Urothelium cell line (cell line): ENCODE measurements at places on chromosomes 13 and 19.

- DNase-seq: no peak
Observed at GRCh38 chr13:44257796-44258195, 115.8 kb upstream of the SERP2 start.

DNA sequence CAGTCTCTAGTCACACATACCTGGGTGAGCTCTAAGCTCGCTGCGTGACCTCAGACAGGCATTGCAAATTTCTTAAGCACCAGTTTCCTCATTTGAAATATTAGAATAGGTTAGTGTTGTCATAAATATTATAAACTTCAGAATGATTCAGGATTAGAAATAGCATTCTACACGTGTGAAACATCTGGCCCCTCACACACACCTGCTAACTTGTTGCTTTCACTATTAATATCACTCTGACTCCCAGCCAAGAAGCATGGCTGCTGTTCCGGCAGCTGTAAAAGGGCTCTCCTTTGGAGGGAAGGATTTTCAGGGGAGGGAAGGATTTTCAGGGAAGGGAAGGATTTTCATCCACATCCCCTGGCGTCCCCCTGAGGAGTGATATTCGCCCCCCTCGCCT is 161.3 kb upstream of the GPR12 start:
- DNase-seq: no peak

DNA sequence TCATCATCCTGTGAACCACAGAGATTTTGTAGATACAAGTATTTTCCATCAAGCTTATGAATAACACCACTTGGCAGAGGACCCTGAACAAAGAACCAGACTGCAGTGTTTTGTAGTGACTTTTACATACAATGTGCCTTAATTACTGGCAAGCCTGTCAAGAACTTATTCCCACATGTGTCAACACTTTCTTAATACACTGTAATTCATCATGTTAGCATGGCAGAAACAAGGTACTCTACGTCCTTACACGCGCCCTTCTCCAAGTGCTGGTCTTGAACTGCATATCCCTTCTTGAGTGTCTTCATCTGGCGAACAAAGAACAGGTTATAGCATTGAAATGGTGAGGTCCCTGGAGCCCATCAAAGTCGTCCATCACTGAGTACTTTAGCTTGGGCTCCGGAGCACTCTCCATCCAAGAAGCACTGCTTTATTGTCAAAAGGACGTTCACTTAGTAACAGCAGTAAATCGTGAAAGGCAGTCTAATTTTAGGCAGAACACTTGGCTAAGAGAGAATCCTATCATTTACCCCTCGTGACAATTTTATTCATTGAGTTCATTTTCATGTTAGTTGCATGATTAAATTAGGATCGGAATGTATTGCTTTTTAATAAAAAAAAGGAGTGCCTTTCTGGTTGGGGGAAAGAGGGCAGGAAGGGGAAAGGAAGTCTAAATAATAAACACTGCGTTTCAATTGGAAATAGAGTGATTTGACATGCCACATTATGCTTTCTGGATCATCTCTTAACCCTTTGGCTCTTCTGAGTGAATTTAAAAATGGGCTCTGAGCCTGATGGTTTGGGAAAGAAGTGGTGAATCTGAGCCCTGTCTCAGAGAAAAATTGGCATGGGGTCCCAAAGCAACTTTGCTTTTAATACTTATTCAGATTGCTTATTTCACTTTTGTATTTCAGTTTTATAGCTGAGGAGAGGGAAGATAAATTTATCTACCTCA is 376.1 kb downstream of the DLEU7 start:
- DNase-seq: no peak

GRCh38 chr13:30725326-30726085 is 9.8 kb upstream of the ALOX5AP start:
- DNase-seq: no peak

DNA sequence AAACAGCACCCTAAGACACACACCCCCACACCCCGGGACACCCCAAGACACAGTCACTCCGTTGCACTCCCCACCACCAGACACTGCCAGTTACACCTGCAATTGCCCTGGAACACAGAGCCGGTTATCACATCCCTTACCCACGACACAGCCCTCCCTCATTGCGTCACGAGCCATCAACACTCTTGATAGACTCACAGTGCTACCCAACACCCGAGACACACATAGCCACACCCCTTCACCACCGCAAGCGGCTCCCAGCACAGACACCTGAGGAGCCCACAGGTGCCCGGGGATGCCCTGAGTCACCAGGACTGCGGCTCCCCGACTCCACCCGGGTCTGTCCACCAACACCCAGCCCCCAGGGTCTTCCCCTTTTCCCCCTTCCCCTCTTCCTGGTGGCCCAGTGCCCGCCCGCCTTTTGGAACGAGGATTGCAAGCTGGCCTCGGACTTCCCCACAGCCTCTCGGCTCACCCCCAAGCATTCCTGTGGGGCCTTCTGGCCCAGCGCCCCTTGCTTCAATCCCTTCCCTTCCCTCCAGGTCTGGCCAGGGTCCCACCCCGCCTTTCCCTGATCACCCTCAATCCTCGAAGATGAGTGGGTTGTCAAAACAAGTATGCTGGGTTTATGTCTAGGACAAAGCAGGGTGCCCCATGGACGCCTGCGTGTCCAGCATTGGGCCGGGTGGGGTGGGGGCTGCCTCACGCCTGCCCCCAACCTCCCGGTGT is 1.7 kb upstream of the PTGER1 start:
- no peak for DNase-seq

- DNase-seq: no peak
Observed at GRCh38 chr13:101594936-101595335, 142.5 kb downstream of the ITGBL1 start.

DNA sequence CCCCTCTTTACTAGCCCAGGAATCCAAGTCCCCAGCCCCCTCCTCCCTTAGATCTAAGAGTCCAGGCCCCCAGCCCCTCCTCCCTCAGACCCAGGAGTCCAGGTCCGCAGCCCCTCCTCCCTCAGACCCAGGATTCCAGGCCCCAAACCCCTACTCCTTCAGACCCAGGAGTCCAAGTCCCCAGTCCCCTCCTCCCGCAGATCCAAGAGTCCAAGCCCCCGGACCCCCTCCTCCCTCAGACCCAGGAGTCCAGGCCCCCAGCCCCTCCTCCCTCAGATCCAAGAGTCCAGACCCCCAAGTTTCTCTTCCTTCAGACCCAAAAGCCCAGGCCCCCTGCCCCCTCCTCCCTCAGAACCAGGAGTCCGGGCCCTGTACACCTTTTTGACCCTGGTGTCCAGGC is 11.5 kb downstream of the SPACA6 start:
- no peak for DNase-seq

DNA sequence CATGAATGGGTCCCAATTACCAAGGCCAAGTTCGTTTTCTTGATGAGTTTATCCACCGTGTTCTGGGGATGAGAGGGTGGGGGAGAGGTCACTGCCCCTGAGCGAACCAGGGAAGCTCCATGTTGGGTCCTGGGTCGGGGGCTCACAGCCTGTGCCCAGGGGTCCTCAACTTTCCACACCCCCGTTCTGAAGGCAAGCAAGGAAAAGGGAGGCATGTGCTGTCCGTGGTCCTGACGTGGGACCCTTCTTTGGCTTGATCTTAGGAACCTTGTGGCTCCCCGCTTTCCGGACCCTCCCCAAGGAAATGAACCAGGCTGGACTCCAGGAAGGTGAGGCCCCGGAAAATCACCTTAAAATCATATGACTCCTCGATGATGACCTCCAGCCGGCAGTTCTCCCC is 18.2 kb upstream of the MEIS3 start:
- no peak for DNase-seq

- DNase-seq: no peak
Observed at GRCh38 chr13:19573120-19573716, 11.9 kb upstream of the TPTE2 start.

GRCh38 chr13:32037471-32037870 is 5.9 kb downstream of the FRY start:
- no peak for DNase-seq

- no peak for DNase-seq
Observed at GRCh38 chr19:10966809-10967208, 6.0 kb downstream of the SMARCA4 start.

- DNase-seq: peak; percentile 36
Observed at GRCh38 chr19:47280183-47280797, 5.6 kb downstream of the INAFM1 start.

GRCh38 chr13:108313382-108313781 is 43.9 kb downstream of the TNFSF13B start:
- no peak for DNase-seq

DNA sequence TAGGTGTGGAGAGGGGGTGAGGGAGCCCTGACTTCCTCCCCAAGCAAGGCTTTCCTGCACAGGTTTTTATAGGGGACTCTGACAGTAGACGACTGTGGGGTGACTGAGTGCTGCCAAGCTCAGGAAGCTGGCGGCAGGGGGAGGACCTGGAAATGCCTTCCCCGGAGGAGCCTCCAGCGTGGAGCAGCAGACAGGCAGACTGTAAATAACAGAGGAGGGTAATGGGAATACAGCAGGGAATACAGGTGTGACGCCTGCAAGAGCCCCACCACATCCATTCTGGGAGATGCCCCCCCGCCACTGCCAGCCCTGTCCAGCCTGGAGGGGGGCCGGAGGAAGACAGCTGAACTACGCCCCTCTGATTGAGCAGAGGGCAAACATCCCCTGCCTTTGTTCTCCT is 190.4 kb downstream of the UQCRFS1 start:
- no peak for DNase-seq

GRCh38 chr13:44306371-44307192 is 67.0 kb upstream of the SERP2 start:
- DNase-seq: peak; percentile 56

DNA sequence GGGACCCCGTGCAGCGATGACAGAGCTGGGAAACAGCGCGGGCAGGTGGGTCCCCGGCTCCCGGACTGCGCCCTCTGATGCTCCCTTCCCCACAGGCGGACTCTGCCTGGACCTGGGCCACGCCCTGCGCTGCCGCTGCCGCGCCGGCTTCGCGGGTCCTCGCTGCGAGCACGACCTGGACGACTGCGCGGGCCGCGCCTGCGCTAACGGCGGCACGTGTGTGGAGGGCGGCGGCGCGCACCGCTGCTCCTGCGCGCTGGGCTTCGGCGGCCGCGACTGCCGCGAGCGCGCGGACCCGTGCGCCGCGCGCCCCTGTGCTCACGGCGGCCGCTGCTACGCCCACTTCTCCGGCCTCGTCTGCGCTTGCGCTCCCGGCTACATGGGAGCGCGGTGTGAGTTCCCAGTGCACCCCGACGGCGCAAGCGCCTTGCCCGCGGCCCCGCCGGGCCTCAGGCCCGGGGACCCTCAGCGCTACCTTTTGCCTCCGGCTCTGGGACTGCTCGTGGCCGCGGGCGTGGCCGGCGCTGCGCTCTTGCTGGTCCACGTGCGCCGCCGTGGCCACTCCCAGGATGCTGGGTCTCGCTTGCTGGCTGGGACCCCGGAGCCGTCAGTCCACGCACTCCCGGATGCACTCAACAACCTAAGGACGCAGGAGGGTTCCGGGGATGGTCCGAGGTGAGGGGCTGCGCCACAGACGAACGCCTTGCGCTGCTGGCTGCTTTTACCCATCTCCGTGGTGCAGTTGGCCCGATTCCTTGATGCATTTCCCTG is 7.8 kb upstream of the SELENOV start:
- peak; percentile 94 for DNase-seq

GRCh38 chr19:1691589-1692290 is 39.3 kb upstream of the TCF3 start:
- no peak for DNase-seq

DNA sequence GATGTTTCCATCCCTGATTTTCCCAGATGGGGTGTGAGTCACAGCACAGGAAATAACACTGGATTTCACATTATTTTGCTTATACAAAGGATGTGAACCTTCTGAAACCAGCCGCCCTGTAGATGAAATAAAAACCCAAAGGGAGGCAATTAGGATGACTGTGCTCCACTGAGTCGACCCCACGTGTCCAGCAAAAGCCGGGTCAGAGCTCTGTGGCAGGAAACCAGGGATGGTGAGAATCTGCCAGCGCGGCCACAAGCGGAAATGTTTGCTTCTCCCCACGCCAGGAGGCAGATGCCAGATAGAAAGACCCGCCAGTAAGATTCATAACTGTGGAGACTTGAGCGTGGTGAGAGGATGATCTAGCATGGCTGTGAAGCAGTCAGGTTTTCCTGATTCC is 764.4 kb downstream of the LIG4 start:
- peak; percentile 55 for DNase-seq

- DNase-seq: no peak
Observed at GRCh38 chr13:75263741-75264407, 218.1 kb downstream of the TBC1D4 start.

DNA sequence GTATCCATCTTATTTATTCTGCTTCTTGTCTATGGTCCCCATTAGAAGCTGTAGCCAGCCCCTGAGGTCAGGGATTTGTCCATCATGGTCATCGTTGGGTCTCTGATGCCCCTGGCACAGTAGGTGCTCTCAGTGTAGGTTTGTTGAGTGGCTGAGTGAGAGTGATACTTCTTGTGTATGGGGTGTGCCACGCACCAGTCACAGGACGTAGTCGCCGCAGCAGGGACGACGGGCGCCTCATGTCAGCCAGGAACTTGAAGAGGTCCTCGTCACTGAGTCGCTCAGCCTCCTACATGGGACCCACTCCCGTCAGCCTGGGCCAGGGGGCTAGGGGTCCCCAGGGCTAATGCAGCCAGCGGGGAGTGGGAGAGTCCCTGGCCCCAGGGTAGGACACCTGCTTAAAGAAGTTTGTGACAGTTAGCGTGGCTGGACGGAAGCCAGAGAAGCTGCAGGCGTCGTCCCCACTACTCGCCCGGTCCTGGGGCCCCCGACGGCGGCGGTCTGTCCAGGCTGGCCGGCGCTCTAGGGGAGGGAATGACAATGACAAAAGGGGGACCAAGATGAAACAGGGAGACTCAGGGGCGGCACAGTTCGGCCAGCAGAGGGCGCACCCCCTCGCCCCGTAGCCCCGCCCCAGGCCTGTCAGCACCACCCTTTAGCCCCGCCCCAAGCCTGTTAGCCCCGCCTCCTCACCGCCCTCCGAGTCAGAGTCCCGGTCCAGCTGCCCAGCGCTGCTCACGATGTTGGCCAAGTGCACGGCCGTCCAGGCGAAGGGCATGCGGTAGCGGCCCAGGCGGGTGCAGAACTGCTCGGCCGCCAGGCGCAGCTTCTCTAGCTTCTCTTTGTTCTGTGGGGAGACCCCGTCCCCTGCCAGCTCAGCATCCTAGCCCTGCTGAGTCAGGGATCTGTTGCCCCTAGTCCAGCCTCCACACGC is 3.7 kb downstream of the ANGPTL8 start:
- peak; percentile 89 for DNase-seq

DNA sequence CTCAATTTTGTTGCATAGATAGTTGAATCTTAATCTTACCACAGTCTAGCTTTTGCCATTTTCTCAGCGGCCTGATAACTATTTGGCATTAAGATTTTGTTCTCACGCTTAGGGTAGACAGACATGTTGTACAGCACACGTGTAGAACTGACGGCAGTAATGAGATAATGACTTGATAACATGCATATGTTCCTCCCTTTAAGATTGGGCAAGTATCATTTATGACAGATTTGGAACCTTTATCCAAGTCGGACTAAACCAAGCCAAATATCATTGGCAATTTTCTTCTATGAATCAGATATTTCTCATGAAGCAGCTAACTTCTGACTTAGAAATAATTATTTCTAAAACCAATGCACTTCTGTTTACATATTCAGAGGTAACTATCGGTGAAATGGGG is 205.5 kb downstream of the NDFIP2 start:
- DNase-seq: no peak
